ENCODE measurements at places on chromosomes 7 and 10.

DNA sequence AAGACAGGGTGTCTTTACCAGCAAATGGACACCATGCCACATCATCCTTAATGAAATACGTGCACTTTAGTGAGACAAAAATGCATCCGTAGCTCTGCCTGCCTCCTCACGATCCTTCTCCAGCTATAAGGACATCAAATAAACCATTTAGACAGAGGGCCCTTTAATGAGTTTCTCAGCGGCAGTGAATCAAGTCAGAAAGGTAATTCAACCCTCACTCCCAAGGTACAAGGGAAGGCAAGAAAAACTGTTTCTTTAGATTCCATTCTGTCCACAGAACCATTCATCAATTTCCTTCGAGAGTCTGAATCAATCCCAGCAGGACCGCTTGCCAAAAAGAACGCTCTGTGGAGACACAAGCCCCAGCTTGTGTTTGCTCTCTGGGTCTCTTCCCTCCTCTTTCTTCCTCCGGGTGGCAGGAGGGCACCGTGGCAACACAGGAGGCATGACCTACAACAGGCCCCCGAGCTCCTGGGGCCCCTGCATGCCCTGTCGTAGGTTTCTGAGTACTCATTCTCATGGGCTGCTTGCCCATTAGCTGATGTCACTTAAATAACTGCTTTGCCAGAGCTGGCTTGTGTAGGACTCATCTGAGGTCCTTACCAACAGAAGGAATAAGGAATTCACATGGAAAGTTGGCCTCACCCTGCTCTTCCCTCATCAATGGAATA is 297.8 kb upstream of the PRKCQ start:
- DNase-seq: peak; percentile 35

DNA sequence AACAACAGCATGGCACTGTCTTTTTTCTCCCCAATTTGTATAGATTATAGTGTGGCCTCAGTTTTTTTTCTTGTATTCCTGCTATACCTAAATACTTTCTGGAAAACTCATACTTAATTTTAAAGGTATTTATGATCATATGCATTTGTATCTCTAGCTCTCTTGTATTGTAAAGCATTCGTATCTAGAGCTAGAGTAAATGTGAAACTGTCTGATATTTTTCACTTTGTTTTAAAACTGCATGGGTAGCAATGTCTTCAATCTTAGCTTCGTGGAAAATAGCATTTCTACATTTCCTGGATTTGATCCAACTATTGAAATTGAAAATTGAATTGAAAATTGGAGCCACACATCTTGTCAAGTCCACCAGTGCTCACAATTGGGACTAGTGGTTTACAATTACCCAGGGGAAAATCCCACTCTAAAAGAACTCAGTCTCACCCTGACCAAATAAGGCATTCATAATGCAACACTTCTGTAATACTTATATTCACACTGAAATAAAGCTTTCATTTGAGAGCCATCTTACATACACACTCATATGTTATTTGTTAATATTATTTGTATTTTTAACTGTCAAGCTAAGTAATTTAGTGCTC is 51.3 kb upstream of the KLF6 start:
- DNase-seq: no peak

- DNase-seq: no peak
Observed at GRCh38 chr10:48838834-48839233, 100.8 kb downstream of the LRRC18 start.

DNA sequence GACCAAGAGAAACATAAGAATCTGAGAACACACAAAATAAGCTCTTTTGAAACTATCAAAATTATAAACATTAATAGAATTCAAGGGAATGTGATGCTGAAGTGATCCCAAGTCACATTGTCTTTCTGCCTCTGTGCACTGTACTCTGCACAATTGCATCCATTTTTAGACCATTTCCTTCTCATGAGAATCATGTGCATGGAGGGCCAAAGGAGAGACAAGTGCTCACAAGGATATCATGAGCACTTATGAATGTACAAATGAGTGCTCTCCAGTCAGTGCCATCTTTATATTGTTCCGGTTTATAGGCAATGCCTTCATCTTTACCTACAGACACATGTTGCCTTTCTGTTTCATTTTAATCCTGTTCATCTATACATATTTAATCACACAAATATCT is 36.9 kb downstream of the MET start:
- DNase-seq: no peak

DNA sequence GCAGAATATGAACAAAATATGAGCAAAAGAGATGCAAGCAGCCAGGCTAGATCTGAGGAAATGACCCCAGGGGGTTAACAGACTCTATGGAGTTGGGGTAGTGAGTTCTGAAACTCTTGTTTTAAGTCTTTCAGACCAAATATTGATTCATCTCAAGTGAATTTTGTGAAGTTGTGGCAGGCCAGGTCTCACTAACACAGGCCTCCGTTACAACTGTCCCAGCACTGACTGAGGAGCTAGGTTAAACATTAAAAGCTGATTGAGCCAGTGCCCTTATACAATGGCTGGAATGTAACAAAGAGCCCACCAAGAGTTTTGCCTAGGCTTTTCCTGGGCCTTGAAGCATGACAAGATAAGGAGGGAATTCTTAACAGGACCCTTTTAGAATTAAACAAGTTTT is 192.3 kb upstream of the STK17A start:
- no peak for DNase-seq

GRCh38 chr10:392705-393037 is 257.4 kb downstream of the ZMYND11 start:
- DNase-seq: no peak

DNA sequence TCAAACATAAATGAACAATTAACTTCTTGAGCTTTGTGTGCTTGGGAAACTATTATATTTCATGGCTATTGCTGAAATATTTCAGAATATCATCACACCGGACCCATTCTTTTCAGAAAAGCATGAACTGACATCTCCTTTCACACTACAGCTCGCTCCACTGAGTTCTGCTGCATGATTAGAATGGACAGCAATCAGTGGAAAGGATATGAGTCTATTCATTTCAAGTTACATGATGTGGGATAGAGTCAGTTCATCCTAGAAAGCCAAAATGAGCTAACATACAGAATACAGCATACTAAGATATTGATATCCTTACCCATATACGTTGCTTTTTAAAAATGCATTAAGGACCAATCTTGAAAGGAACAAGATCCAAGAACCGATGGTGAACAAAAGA is 1.1 kb upstream of the FAM53B start:
- DNase-seq: no peak

DNA sequence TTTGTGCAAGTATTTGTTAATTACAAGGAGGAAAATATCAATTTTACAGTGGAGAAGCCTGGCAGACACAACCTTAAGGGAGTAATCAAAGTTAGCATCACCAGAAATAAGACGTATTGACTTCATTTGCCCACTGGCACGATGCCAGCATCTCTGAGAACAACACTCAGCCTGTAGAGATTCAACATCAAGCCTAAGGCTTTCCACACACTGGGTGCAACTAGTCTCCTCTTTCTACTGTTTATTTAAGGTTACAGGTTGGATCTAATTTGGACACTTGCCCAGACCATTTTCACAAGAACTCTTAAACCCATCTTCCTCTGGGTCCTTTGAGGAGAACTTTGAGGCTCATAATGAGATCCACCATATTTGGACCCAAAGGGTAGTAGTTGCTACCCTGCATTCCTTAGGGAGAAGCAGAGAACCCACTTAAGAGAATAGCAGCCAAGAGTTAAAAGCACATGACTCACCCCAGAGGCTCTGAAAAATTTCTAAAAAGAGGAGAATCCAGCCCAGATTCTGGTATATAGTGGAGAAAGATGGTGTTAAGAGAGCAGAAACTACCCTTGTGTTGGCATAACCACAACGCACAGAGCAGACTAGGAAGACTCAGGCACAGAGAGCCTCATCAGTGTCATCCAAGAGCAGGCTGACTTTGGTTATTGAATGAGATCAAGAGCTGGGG is 97.3 kb downstream of the CCDC71L start:
- no peak for DNase-seq

GRCh38 chr7:133354546-133355324 is 101.9 kb downstream of the EXOC4 start:
- no peak for DNase-seq

DNA sequence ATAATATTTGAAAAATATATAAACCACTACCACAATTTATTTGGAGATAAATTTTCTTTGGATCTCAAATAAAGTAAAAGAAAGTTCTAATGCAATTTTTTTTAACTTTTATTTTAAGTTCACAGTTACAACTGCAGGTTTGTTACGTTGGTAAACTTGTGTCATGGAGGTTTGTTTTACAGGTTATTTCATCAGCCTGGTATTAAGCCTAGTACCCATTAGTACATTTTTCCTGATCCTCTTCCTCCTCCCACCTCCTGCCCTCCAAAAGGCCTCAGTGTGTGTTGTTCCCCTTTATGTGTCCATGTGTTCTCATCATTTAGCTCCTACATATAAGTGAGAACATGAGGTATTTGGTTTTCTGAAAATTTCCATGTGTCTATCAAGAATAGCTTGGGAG is 54.5 kb downstream of the CAV1 start:
- DNase-seq: no peak

DNA sequence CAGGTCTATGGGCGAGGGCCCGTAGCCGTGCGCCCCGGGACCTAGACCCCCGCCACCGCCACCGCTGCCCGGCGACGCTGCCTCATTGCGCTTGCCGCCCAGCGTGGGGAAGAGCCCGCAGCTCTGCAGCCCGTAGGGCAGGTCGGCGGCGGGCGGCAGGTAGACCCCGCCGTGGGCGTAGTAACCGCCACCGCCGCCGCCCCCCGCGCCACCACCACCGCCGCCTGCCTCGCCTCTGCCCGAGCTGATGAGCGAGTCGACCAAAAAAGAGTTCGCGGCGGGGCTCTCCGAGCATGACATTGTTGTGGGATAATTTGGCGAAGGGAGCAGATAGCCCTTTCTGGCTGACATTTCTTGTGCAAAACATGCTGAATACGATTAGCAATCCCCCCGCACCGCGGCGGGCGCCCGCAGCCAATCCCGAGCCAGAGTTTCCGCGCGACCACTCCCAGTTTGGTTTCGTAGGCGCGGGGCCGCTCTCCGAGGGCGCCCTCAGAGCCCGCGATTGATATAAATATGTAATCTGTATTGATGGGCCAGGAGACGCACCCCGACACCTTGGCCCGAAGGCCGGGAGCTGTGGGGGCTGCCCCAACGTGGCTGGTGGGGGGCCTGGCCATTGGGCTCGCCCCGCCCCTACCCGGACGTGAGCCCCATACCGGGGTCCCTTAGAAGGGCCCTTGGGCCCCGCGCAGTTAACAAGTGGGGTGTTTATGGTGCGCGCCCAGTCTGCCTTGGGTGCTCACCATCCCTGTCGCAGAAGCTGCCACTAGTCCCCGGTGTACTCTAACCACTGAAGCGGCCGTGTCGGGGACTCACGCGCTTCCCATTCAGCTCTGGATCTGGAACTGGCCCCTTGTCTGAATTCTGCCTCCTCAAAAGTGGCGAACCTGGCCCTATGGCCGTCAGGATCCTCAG is at the start of gene HOXA10:
TSS of gene HOXA10 (minus strand) at position 365 of the 918 bp plus-strand sequence. CDS start at position 351, 14 bp downstream.
- DNase-seq: no peak

DNA sequence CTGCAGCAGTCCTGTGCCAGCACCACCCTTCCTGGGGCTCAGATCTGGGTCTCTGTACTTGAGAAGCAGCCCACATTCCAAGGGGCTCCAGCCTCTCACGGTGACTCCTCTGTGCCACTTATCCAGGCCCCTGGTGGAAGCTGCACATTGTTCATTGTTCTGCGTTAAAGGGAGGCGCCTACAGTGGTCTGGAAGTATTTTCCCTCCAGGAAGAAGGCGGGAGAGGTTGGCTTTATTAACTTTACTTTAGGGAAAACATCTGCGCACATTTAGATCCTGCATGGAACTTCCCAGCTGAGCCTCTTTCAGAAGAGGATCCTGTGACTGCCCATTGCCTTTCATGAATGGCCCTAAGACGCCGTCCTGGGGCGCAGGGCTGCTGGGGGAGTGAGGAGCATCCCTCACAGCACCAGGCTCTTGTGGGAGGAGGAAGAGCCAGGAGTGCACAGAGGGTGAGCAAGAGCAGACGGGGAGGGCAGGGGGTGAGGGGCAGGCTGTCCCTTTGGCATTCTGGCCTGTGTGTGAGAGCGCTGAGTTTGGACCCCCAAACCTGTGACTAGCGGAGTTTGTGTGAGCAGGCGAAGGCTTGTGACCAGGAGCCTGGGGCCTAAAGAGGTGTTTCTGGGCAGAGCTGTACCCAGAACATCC is 98.6 kb upstream of the BTBD16 start:
- no peak for DNase-seq

GRCh38 chr10:102764470-102765161 is 20.9 kb downstream of the WBP1L start:
- no peak for DNase-seq

DNA sequence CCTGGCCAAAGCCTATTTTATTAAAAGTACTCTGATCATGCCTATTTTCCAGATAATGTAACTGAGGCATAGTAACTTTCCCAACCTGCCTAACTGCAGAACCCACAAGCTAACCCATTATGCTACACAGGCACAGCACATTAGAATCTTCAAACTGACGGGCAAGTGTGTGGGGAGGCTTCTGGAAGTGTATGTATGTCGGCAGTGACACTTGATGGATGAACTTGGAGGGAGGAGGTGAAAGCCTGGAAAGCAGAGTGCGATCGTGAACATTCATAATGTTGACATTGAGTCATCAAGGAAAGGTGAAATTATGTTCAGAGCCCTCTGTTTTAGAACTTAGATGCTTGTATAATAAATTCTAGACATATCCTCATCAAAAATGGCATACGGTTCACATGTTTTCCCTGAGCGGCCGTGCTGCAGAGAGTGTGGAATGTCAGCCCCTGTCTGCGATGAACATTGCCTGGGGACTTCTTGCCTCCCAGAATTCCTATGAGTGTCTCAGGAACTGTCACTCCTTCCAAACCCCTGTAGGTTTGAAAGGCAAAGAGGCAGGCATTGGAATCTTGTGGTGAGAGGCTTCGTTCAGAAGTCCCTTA is 102.4 kb downstream of the SLIT1 start:
- DNase-seq: no peak

DNA sequence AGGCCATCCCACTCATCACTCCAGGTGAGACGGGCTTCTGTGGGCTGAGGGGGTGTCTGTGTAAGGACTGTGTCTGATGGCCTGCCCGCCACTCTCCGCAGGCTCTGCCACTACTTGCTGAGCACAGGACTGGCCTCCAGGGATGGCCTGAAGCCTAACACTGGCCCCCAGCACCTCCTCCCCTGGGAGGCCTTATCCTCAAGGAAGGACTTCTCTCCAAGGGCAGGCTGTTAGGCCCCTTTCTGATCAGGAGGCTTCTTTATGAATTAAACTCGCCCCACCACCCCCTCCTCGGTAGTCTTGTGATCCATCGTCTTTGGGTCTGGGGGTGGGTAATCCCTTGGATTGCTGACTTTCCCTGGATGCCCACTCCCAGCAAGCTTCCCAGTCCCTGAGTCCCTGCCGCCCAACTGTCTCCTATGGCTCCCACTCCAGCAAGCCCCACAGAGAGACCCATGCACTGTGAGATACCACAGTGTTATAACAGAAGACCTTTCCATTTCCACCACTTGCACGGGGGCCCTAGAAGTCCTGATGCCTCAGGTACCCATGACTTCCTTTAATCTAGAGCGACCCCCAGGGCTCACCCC is 4.7 kb downstream of the FXYD4 start:
- DNase-seq: no peak

GRCh38 chr7:2120841-2121830 is 111.6 kb downstream of the MAD1L1 start:
- no peak for DNase-seq

GRCh38 chr10:72043016-72043834 is 45.1 kb downstream of the SPOCK2 start:
- DNase-seq: no peak
